ENCODE measurements at places on chromosomes 3 and 15.

GRCh38 chr15:49037546-49037940, 8.7 kb downstream of the SECISBP2L start:
- no peak for DNase-seq

GRCh38 chr3:75078290-75078689, 463.8 kb upstream of the CNTN3 start:
- no peak for DNase-seq

DNA sequence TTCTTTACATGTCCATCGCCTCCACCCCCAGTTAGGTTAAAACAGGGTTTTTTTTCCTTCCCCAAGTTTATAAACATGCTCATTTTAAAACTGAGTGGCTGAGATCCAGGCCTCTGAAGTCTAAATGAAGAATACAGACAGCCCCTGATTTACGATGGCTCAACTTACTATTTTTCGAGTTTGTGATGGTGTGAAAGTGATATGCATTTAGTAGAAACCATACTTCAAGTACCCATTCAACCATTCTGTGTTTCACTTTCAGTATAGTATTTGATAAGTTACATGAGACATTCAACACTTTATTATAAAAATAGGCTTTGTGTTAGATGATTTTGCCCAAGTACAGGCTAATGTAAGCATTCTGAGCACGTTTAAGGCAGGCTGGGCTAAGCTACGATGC, 30.5 kb upstream of the GNB5 start:
- DNase-seq, result no peak

DNA sequence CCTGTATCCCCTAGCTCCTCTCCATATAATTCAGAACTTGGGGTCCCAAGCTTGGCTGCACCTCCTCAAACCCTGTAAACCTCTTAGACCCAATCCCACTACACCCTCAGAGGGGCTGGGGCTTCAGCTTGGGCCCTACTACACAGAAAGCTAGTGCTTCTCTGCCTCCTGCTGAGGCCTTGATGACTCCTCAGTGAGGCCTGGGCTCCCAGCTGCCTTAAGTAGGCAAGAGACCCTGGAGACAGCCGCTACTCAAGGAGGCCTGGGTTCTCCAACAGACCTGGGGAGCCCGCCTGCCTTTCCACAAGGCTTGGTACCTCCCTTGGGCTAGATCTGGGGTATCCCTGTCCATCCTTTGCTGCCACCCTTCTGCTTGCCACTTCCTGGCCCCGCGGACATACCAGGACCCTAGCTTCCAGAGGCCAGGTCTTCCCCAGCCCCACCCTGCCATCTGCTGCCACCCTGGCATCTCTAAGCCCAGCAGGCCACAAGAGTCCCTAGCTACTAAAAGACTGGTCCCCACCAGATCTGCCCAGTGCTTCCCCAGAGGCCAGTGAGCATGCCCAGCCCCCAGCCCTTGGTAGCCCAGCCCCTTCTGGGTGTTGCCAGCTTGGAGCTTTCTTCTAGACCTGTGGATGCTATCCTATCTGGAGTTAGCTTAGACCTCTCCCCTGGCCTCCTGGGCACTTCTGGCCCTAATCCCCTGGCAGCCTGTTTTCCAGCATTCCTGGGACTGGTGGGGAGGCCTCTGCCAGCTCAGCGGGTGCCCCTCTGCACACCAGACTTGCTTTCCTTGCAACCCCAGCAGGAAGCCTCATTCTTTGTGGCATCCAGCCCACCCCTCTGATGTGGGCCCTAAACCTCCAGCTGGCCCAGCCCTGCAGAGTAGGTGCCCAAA, 13.7 kb downstream of the C15orf39 start:
- DNase-seq, result no peak

- DNase-seq, result no peak
These were observed 87.8 kb downstream of the COL6A6 start for GRCh38 chr3:130604806-130605205.

DNA sequence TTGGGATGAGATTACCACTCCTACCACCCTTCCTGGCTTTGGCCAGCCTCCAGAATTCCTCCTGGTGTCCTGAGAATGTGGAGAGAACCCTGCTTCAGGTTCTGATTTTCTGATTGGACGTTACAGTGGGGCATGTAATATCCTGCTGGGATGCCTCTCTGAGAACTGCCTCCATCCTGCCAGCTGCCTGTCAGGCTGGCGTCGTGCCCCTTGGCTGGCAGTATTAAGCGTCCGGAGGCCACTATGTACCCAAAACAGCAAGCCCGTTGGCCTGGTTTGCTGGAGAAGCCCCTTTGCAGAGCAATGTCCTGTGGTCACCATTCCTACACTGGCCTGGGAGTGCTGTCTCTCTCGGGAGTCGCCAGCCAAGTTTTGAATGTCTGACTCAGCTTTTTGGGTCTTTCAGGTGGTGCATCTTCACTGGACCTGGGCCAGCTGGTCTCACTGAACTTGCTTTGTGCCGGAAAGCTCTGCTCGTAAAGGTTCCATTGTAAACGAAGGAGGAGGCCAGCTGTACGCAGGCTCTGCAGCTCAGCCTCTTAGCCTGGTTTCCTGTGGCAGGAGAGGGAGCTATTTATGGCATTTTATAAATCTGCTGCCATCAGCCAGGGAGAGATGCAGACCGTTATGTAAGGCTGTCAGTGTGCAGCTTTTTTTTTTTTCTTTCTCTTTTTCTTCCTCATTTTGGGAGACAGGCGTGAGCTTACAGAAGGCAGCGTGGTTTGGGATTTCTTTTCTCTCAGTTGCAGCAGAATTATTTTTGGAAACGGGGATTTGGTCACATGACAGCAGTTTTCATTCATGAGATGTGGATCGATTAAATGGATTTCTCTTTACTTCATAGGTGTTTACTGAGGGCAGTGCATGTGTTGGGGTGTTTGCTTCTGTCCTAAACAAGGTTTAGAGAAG, 19.0 kb upstream of the TRAK1 start:
- DNase-seq, result peak; percentile 86

- no peak for DNase-seq
These were observed 6.1 kb upstream of the KPNA1 start for GRCh38 chr3:122520861-122521260.

DNA sequence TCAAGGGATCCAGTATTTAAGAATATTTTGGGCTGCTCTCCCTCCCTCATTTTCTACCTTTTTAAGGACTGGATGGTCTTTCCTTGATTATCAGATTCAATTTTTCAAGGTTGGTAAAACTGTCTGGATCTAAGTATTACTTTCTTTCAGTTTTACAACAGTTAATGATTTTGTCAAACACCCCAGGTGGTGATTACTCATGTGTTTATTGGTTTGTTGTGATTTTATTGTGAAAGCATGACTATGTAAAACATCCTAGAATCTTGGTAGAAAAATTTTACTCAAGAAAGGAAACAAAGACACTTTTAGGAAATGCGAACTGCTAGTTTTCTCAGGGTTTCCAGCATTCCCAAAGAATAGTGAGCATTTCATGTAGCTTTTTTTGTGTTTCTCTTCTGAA, 7.3 kb downstream of the GTF2E1 start:
- DNase-seq, result no peak

GRCh38 chr15:90188914-90189748, 12.0 kb upstream of the SEMA4B start:
- DNase-seq, result no peak

DNA sequence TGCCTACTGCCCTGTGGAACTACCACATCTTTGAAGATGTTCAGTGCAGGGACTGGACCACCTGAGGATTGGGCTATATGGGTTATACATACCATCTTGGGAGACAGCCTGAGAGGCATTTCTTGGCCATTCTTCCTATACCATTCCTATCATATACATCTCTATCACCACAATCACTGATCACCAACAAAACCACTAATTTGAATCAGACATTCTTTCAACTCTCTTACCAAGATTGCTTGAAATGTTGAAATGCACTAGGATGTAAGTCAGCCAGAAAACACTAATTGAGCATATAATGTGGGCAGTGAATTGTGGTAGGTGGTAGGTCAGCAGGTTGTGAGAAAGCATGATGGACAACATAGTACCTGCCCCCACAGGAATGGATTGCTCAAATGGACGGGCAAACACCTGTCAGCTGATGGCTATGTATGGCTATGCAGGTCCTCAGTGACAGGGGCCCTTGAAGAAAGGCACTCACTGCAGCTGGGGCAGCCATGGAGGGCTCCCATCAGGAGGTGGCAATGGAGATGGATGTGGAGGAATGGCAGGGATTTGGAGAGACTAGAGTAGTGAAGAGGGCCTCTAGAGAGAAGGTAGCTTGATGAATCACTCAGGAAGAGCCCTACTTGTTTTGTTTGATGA, 49.1 kb downstream of the AMOTL2 start:
- DNase-seq, result no peak

GRCh38 chr3:119783883-119784282, 2.0 kb downstream of the NR1I2 start:
- no peak for DNase-seq

DNA sequence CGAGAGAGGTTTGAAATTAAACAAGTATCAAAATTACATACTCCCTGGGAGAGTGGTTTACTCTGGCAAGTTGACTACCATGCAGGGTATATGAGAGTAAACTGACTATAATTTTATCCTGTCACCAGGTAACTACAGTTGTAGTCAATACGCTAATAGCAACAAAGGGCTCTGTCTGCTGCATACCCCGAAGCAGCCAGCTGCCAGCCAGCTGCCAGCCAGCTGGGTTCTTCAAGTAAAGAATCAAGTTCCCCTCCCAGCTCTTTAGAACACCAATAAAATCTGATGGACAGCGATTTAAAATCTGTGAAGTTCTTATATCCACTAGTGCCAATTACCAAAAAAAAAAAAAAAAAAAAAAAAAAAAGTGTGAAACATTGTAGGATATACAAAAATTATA, 417.7 kb upstream of the CFAP20DC start:
- no peak for DNase-seq

DNA sequence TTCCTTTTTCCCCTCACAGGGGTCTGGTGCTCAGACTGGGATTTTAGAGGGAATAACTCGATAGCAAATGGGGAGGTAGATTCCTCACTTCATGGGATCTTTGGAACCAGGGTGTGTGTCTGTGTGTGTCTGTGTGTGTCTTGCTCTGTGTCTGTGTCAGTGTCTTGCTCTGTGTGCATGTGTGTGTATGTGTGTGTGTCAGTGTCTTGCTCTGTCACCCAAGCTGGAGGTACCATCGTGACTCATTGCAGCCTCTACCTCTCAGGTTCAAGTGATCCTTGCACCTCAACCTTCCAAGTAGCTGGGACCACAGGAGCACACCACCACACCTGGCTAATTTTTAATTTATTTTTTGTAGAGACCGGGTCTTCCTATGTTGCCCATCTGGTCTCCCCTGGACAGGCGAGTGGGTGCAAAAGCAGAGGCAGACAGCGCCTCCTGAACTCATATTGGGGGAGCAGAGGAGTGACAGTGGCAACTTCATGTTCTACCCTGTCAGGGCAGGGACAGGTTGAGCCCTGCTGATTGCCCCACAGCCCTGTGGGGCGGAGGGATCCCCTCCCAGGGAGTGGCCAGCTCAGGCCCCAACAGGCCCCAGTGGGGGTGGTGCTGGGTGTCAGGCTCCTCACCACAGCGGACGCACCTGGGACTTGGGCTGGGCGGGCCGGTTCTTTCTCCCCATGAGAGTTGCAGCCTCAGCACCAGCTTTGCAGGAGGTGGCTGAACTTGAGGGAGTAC, 10.4 kb upstream of the SEMA4B start:
- peak; percentile 90 for DNase-seq

- no peak for DNase-seq
These were observed 269.4 kb downstream of the UACA start for GRCh38 chr15:70493787-70494516.

GRCh38 chr15:56963710-56964109, 45.3 kb downstream of the TCF12 start:
- DNase-seq, result no peak

- no peak for DNase-seq
These were observed 17.4 kb upstream of the ST3GAL6 start for GRCh38 chr3:98745718-98746117.
